ENCODE measurements at places on chromosomes 16 and 17. TPM values are rescaled to one million over a fixed set of nuclear protein-coding genes. Genes with fewer than 3 reads are reported as not detected.

DNA sequence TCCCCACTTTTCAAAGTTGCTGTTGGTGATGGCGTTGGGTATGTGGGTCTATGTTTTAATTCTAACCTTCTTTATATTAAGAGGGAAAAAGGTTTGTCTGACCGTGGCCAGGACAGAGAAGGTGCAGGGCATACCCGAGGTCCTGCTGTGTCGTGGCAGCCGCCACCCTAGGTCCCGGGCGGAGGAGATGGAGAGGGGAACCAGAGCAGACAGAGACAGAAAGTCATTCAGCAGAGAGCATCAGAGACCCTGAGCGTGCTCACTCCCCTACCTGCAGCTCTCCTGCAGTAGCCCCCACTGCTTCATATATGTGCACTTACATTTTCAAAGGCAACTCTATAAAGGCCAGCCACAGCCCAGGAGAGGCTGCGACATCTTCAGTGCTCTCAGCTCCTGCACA is 327.2 kb upstream of the TNRC6C start:
- DNase-seq, result no peak
- H3K36me3 ChIP-seq, result no peaks in the 10 kb centered on the region
- H3K27ac ChIP-seq, result no peak overlapping the region
- no peak overlapping the region for H3K4me3 ChIP-seq
- H3K4me1 ChIP-seq, result peaks cover 22% of the 10 kb centered on the region
- H3K27me3 ChIP-seq, result peaks cover 3% of the 10 kb centered on the region

- H3K27ac ChIP-seq, result no peak overlapping the region
- no peaks in the 10 kb centered on the region for H3K36me3 ChIP-seq
- DNase-seq, result no peak
- H3K27me3 ChIP-seq, result no peaks in the 10 kb centered on the region
Observed at GRCh38 chr16:11423315-11424117, 78.3 kb downstream of the RMI2 start.

DNA sequence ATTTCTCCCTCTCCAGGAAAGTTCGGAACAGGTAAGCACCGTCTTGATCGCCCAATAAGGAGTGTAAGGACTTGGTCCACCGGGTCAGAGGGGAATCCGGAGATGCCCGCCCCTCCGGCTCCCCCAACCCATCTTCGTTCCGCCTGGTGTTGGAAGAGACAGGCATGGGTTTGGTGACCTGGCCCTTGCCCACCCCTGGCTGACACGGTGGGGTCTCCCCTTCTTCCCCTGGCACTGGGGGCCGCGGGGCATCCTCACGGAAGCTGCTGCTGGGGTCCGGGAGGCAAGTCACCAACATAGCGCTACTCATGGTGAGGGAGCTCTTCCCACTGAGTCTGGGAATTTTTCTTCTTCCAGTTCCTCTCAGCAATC is 3.2 kb downstream of the AXIN2 start:
- no peaks in the 10 kb centered on the region for H3K36me3 ChIP-seq
- H3K27ac ChIP-seq, result no peak overlapping the region
- H3K27me3 ChIP-seq, result peaks cover 4% of the 10 kb centered on the region

- H3K4me1 ChIP-seq, result no peaks in the 10 kb centered on the region
- DNase-seq, result no peak
- no peak overlapping the region for H3K4me3 ChIP-seq
- H3K27me3 ChIP-seq, result peaks cover 38% of the 10 kb centered on the region
- no peaks in the 10 kb centered on the region for H3K36me3 ChIP-seq
- H3K27ac ChIP-seq, result no peak overlapping the region
Observed at GRCh38 chr17:36816214-36816906, 120.9 kb upstream of the LHX1 start.

- H3K27ac ChIP-seq, result no peak overlapping the region
- DNase-seq, result no peak
- H3K36me3 ChIP-seq, result no peaks in the 10 kb centered on the region
- H3K4me3 ChIP-seq, result no peak overlapping the region
Observed at GRCh38 chr16:11201498-11202259, 54.3 kb downstream of the SOCS1 start.

DNA sequence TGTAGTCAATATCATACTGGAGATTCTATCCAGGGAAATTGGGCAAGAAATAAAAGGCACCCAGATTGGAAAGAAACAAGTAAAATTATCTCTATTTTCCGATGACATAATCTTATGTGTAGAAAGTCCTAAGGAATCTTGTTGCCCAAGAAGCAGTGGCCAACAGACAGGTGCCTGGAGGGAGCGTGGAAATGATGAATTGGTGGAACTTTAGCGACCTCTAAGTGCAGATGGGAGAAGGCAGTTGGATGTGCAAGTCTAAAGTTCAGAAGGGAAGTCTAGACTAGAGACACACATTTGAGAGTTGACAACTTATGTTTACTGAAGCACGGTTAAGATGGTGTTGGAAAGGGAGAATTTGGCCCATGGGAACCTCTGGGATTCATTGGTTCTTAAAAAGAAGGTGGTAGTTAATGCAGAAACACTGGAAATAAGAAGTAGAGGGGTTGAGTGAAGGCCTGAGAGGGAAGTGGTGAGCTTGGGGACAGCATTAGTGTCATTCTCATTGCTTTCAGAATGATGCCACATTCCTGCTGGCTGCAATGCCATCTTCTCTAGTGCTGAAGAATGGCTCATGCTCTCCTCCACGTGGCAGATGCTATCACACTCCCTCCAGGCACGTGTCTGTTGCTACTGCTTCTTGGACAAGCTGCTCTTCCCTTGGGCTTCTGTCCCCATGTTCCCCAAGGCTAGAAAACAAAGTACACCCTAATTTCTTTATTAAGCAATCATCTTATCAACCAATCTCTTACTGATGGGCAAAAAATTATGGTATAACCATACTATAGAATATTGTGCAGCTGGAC is 24.0 kb downstream of the TAT start:
- peaks cover 8% of the 10 kb centered on the region for H3K27me3 ChIP-seq
- H3K36me3 ChIP-seq, result no peaks in the 10 kb centered on the region
- DNase-seq, result no peak
- H3K4me3 ChIP-seq, result no peak overlapping the region

GRCh38 chr17:53321651-53322050 is 501.1 kb upstream of the KIF2B start:
- DNase-seq, result no peak
- no peaks in the 10 kb centered on the region for H3K36me3 ChIP-seq
- no peak overlapping the region for H3K27ac ChIP-seq
- H3K4me3 ChIP-seq, result no peak overlapping the region
- no peaks in the 10 kb centered on the region for H3K4me1 ChIP-seq

GRCh38 chr17:82602487-82602886 is 45.8 kb downstream of the WDR45B start:
- no peak for DNase-seq
- H3K36me3 ChIP-seq, result peaks cover 51% of the 10 kb centered on the region
- no peak overlapping the region for H3K4me3 ChIP-seq
- no peak overlapping the region for H3K27ac ChIP-seq

- peaks cover 43% of the 10 kb centered on the region for H3K36me3 ChIP-seq
- no peak overlapping the region for H3K4me3 ChIP-seq
- H3K4me1 ChIP-seq, result peaks cover 41% of the 10 kb centered on the region
- DNase-seq, result peak; percentile 47
- H3K27me3 ChIP-seq, result no peaks in the 10 kb centered on the region
- peak overlapping the region; percentile 78 for H3K27ac ChIP-seq
Observed at GRCh38 chr17:80879723-80880647, 111.7 kb upstream of the CHMP6 start.

DNA sequence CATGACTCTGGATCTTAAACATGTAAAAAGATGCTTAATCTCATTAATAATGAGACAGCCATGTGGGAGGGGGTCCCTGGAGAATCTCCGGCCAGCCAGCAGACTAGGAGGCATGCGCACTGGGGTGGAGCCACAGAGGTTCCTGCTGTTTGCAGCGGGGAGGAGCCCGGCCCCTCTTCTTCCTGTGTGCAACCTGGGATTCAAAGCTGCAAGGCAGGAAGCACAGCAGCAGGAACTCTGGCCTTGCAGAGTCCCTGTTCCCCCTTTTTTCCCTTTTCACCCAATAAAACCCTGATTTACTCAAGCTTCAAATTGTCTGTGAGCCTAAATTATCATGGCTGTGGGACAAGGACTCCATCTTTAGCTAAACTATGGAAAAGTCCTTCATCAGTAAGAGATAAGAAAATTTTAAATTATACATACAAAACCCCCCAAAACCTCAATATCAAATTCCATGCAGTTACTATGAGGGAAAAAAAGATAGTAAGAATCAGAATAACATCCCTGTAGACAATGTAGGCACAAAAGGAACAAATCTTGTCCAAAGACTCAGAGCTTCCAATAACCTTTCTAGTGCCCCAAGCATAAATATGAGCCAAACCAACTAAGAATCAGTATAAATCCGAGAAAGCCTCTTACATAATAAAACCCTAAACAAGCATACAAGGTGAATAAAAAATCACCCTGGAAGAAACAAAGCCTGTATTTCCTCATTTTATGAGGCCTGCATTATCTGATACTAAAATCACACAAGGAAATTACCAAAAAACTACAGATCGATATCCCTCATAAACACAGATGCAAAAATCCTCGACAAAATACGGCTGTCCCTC is 12.1 kb downstream of the CFDP1 start:
- H3K4me1 ChIP-seq, result peaks cover 29% of the 10 kb centered on the region
- peak; percentile 46 for DNase-seq
- H3K4me3 ChIP-seq, result peak overlapping the region; percentile 42
- no peaks in the 10 kb centered on the region for H3K36me3 ChIP-seq
- peak overlapping the region; percentile 73 for H3K27ac ChIP-seq

- peak overlapping the region; percentile 94 for H3K4me3 ChIP-seq
- DNase-seq, result no peak
- peak overlapping the region; percentile 82 for H3K27ac ChIP-seq
- H3K36me3 ChIP-seq, result peaks cover 61% of the 10 kb centered on the region
- H3K4me1 ChIP-seq, result peaks cover 45% of the 10 kb centered on the region
- no peaks in the 10 kb centered on the region for H3K27me3 ChIP-seq
Observed at GRCh38 chr17:65054602-65055001, 1.9 kb downstream of the GNA13 start.

DNA sequence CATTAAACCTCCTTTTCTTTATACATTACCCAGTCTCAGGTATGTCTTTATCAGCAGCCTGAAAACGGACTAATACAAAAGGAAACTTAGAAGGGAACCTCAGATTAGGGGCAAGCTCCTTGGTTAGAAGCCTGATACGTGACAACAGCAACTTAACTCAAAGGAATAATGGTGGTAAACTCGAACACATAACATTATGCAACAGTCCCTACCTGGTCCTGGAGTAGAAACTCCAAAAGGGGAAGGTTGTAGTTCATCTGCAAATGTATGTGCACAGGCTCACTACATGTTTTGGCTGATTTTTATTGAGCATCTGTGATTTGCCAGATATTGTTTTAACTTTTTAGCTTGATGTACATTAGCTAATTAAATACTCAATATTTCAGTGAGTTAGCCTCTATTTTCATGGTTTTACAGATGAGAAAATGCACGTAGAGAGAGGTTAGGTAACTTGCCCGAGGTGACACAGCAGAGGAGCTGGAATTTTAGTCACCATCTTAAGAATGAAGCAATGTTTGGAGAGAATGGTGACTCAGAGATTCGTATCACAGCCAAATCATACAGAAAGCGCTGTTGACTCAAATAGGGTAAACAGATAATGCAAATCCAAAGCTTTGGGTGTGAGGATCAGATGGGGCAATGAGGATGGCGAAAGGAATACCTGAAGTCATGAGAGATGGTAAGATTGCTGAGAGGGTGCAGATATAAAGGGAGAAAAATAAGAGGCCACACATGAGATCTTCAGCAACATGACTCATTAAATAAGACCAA is 194.9 kb upstream of the RBFOX1 start:
- no peak overlapping the region for H3K27ac ChIP-seq
- H3K36me3 ChIP-seq, result no peaks in the 10 kb centered on the region
- H3K4me3 ChIP-seq, result no peak overlapping the region
- no peaks in the 10 kb centered on the region for H3K27me3 ChIP-seq
- DNase-seq, result no peak
- no peaks in the 10 kb centered on the region for H3K4me1 ChIP-seq

DNA sequence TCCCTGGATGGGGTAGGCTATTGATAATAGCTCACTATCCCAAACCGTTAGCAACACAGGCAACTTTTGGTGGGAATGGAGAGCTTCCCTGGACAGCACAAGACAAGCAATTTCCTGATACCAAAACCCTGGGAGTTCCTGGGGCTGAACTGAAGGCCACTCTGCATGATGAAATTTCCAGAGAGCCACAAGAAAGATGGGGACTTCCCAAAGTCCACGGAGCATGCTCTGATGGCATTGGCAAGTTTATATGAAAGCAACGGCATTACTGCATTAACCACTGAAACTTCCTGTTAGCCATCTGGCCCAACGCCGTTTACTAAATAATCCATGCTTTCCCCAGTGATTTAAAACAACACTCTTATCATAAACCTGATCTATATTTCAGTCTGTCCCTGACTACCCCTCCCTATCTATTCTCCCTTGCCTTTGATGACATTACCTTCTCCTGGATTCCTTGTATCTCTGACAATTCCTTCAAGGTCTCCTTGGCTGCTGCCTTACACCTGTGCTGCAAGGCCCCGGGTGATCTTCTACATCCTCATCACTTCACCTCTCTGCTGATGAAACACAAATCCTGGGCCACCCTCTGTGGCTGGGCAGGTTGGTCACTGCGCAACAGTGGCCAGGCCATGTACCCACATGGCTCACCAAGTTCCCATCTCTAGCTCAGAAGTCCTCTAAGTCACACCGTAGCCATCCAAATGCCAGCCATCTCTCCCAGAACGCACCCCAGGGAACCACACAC is 108.5 kb upstream of the RCVRN start:
- no peaks in the 10 kb centered on the region for H3K36me3 ChIP-seq
- no peaks in the 10 kb centered on the region for H3K27me3 ChIP-seq
- peak; percentile 2 for DNase-seq
- H3K27ac ChIP-seq, result no peak overlapping the region

DNA sequence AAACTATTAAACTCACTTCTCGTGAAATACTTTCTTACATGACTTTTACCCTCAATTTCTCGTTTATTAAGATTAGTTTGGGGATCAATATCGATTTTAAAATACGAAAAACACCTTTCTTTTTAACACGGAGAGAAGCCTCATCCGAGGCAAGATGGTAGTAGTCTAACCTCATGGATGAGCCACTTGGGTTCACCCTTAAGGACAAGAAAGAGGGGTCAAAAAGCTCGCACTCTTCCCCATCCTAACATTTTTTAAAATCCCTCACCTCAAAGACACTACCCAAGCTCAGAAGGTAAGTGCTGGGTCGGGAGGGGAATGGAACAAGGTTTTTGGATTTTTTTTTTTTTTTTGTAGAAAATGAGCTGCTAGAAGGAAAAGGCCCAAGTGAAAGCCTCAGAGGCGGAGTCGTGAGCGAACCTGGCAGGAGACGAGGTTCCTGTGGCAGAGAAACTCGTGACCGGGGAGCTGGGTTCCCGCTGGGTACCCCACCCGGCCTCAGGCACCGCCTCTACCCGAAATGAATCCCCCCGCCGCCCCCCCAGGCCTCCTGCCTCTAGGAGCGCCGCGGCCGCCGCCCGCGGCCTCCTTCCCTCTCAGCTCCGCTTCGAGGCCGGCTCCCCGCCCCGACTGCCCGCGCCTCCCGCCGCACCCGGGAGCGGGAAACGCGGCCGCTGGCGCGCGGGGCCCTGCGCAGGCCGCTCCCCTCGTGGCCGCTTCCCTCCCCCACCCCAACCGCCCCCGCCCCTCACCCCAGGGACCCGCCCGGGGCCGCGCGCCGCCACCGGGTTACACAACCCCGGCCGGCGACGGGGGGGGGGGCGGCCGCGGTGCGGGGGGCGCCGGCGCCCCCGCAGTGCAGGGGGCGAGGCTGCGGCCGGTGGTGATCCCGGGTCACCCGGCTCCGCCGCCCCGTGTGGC is 1.6 kb downstream of the NUFIP2 start:
- H3K4me1 ChIP-seq, result peaks cover 39% of the 10 kb centered on the region
- H3K36me3 ChIP-seq, result peaks cover 45% of the 10 kb centered on the region
- peak; percentile 70 for DNase-seq
- H3K4me3 ChIP-seq, result peak overlapping the region; percentile 100

TRPV3 gene
- 0.25 TPM for total RNA-seq

SLC13A2 gene
- total RNA-seq, result not detected

C16orf96 gene
- 0.16 TPM for total RNA-seq

KRT27 gene
- not detected for total RNA-seq
